G401 (cell line): ENCODE measurements at places on chromosomes 5 and 9. TPM values are rescaled to one million over a fixed set of nuclear protein-coding genes. Genes with fewer than 3 reads are reported as not detected.

DNA sequence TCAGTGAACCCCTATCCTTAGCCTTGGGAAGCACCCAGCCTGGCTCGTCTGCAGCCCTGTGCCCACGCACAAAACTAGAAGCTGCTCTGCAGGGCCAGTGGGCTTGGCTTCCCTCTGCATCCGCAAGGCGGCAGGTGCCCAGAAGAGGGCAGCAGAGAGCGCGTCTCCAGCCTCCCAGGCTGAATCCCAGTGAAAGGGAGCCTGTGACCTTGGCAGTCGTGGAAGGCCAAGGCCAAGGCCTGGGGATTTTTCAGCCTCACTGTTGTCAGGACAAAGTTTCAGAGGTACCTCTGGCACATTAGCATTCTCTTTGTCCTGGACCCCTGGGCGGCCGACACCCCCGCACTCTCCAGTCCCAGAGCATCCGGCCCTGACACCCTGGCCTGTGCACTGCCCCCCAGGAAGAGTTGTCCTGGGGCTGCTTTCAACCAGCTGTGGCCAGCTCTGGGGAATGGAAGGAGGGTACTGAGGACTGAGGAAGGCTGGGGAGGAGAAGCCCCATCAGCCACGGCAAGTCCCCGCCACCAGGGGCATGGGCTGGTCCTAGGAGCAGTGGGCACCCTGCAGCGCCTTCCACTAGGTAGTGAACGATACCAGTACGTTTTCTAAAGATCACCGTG, 63.6 kb upstream of the IL17B start:
- DNase-seq = peak; percentile 78

GRCh38 chr5:96121364-96121763, 159.7 kb upstream of the ELL2 start:
- no peak for DNase-seq

- DNase-seq = no peak
Measured at GRCh38 chr5:96962540-96962991, 26.7 kb downstream of the LNPEP start.

MEF2C gene
- total RNA-seq = 0.43 TPM in 1 of 2 replicates, not detected in the other

C9orf50 gene
- total RNA-seq = not detected in 2 replicates
